ENCODE measurements at places on chromosomes 13 and 19.

GRCh38 chr13:107421028-107421427 is 794.3 kb downstream of the LIG4 start:
- no peak for DNase-seq

- DNase-seq, result no peak
Measured at GRCh38 chr13:20099319-20099718, 61.5 kb downstream of the GJA3 start.

- no peak for DNase-seq
Measured at GRCh38 chr19:5445071-5445470, 10.1 kb upstream of the ZNRF4 start.

DNA sequence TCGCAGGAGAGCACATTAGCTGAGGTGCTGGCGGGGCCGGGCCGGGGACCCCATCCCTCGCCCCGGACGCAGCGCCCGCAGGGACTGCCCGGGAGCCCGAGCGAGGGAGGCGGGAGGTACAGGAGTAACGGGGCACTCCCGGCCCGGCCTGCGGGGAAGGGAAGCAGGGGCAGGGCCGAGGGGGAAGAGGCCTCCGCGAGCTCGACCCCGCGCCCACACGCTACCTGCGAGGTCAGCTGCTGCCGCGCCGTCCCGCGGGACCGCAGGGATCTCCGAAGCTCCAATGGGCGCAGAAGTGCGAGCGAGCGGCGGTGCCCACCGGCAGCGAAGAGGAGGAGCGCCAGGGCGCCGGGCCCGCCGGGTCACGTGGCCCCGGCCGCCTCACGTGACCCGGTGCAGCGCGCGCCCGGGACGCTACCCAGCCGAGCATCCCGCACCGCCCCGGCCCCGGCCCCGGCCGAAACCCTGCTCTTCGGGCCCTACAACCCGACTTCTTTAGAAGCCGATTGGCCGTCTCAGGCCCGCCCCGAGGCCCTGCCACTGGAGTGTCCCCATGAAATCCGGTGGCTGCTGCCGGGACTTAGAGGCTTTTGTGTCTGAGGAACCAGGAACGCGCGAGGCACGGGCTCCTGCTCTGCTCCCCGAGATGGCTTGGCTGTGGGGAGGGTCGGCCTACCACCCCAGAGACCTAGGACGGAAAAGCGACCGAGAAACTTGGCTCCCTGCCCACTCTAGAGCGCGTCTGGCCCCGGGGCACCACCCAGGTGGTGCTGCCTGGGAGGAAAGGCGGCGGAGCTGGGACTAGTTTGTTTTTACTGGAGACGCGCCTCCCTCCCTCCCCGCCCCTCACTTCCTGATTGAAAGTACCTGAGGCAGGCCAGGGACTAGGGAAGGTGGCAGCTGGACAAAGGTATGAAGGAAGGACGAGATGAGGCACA is at the start of gene RCBTB1:
Gene RCBTB1, minus strand, starts transcription at position 339 of the 938 bp plus-strand sequence. CDS start 18,279 bp downstream, outside the sequence.
- DNase-seq, result peak; percentile 74

GRCh38 chr13:87680298-87680697 is 9.1 kb downstream of the SLITRK5 start:
- DNase-seq, result no peak

- no peak for DNase-seq
Measured at GRCh38 chr13:49925881-49926418, 10.2 kb downstream of the SPRYD7 start.

DNA sequence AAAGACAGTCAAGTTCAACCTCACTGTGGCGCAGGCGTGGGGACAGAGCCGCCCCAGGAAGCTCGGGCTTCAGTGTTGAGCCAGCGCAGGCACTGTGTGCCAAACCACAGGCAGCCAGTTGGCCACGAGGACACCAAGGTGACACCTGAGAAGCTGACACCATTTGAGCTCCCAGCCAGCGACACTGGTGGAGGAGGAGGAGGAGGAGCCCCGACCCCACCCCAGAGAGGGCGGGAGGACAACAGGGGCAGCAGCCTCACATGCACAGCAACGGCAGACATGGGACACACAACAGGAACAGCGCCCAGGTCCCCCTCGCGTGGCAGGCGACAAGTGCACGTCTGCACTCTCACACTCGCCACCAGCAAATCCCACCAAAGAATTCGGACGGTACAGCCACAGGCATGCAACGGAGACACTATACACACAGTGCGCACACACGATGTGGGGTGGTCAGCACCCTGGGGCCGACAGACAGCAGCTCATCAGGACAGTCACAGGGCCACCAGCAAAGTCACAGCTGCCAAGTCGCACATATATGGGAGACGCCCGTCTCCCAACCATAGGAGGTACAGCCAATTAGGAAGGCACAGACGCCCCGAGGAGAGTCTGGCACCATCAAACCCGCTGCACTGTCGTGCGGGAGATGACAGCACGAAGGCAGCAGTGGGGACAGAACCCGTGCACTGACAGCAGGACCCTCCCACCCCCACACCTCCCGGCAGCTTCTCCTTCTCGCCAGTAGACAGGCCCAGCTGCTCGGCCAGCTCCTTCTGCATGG is 3.4 kb downstream of the EIF3G start:
- DNase-seq, result peak; percentile 50

GRCh38 chr19:19460761-19461265 is 54.5 kb downstream of the TSSK6 start:
- DNase-seq, result peak; percentile 78

DNA sequence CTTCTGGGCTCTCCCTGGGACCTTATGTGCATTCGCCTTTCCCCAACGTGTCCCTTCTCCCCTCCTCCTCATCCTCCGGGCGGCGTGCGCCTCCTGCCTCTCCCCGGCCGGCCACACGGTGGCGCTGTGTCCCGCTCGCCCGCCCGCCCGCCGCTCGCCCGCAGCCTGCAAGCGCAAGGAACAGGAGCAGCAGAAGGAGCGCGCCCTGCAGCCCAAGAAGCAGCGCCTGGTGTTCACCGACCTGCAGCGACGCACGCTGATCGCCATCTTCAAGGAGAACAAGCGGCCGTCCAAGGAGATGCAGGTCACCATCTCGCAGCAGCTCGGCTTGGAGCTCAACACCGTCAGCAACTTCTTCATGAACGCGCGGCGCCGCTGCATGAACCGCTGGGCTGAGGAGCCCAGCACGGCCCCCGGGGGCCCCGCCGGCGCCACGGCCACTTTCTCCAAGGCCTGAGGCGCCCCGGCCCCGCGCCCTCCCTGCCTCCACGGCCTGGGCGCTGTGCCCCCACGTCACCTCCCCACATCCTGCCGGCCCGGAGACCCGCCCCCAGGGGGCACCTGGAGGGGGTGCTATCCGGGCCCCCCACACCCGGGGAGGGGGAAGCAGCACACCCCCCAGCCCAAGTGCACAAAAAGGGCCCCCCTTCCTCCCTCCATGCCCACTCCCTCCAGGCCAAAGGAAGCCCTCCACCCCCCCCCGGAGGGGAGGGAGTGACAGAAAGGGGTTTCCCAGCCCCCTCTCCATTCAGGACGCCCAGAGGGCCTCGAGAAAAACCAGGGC is 21.9 kb downstream of the ONECUT3 start:
- DNase-seq, result no peak

DNA sequence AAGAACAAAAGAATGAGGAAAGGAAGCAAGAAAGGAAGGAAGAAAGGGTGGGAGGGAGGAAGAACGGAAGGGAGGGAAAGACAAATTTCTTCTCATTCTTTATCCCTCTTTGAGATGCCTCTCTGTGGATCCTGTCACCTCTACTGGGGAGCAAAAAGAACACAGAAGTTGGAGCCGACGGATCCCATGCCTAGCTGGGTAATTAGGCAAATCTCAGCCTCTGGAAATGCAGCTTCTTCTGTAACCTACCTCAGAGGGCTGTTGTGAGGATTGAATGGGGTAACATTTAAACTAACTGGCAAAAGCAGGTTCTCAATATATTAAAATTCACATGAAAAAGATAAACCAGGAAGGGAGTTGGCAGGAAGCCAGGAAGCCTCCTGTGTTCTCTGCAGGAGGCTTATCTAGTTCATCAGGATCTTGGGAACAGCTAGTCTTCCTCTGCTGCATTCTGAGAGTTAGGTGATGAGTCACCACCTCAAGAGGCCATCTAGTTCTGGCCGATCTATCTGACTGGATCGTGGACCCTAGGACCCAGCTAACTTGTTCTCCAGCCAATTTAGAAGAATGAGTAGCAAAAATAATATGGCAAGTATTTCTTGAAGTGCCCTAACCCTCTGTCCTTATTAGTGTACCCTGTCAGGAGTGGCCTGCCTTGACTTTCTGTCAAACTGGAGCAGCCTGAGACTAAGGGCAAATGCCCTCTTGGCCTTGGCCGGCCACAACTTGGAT is 15.2 kb upstream of the CPB2 start:
- DNase-seq, result no peak

DNA sequence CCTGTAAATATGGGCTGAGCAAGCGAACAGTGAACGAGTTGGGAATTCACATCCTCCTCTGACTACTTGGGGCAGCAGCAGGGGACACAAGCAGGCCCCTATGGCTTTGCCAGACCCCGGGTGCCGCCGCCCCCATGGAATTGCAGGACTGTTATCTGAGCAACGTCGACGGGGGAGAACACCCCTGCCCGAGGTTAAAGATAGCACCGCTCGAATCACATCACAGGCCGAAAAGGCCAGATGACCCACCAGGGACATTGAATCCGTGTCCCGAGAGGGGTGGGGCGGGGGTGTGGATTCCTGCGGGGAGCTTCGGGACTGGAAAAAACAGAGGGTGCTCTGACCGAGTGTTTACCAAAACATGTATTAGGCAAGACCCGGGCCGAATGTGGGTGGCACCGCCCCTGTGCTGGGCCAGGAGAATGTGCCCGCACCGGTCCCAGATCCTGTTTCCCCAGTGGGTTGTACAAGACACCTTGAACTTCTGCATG is 9.1 kb downstream of the FEM1A start:
- DNase-seq, result no peak

DNA sequence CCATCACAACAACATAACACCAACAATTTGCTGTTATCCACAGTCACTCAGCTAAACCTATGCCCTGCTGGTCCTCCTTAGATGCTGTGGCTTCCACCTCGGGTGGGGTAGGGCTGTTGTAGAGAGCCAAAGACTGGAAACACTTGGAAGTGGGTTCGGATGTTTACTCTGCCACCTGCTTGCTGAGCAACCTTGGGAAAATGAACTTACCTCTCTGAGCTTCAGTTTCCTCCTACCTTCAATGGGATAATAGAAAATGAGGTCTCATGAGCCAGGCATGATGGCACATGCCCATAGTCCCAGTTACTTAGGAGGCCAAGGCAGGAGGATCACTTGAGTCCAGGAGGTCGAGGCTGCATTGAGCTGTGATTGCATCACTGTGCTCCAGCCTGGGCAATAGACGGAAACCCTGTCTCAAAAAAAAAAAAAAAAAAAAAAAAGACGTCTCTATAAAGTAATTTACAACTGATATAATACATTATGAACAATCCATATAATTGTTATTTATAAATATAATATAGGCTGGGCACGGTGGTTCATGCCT is 3.3 kb upstream of the SYCN start:
- no peak for DNase-seq

DNA sequence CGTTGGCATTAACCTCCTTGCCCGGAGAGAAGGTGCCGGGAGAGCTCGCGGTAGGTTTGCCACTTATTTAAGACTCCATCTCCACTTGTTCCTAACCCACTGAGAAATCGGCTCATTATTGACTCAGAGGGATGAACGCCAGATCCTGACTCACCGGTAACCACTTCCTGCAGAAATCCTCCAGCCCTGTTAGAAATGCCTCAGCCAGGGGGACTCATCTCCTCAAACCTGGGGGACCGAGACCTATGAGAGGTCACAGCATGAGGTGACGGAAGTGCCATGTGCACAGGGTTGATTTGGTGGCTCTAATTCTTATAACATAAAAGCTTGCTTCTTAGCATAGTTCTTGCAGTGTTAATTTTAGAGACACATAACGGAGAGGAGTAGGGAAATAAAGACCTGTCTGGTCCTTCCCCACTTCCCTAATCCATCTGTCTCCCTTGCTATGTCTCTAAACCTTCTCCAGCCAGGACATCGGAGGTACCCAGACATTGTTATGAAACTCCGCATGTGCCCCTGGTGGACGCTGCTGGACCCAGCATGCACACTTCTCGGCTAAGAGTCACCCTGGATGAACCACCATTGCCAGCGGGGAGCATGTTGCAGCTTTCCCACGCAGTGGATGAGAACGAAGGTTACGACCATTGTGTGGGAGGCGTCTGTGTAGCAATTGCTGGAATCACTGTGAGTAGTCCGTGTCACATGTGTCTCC is 158.9 kb downstream of the EFNB2 start:
- peak; percentile 23 for DNase-seq

GRCh38 chr13:43787518-43787891 is 733 bp upstream of the ENOX1 start:
- no peak for DNase-seq

- DNase-seq, result no peak
Measured at GRCh38 chr13:65460136-65460535, 1770.0 kb downstream of the PCDH9 start.

- no peak for DNase-seq
Measured at GRCh38 chr13:55091172-55091571, 2049.5 kb upstream of the PRR20A start.

DNA sequence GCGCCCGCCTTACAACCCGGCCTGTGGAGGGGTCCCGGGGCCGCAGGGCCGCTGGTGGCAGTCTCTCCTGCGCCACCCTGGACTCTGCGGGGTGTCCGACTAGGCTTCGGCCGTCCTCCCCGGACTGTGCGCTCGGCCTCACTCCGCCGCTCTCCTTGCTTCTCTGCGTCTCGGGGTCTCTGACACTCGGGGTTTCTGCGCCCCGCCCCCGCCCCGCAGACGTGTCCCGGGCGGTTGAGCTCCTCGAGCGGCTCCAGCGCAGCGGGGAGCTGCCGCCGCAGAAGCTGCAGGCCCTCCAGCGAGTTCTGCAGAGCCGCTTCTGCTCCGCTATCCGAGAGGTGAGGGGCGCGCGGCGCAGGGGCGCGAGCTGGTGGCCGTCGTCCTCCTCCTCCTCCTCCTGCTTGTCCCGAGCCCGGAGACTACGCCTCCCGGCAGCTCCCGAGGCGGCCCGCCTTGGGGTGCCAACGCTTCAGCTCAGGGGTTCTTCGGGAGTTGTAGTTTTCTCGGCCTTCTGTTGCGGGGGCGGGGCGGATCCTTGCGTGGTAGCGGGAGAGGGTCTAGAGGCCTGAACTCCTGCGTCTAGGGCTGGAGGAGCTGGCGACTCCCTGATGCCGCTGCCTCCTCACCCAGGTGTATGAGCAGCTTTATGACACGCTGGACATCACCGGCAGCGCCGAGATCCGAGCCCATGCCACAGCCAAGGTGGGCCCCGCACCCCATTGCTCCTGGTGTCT is 627 bp downstream of the LIN7B start:
- peak; percentile 72 for DNase-seq

DNA sequence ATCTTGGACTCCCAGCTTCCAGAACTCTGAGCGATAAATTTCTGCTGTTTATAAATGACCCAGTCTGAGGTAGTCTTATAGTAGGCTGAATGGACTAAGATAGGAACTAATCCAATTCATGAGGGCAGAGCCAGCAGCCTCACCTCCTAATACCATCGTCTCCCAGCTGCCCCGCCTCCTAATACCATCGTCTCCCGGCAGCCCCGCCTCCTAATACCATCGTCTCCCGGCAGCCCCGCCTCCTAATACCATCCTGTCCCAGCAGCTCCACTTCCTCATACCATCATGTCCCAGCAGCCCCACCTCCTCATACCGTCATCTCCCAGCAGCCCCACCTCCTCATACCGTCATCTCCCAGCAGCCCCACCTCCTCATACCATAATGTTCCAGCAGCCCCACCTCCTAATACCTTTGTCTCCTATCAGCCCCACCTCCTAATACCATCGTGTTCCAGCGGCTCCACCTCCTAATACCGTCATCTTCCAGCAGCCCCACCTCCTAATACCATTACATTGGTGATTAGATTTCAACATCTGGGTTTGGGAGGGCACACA is 2.4 kb upstream of the ARGLU1 start:
- DNase-seq, result peak; percentile 74

- DNase-seq, result no peak
Measured at GRCh38 chr19:51737924-51738323, 13.8 kb downstream of the FPR1 start.
